ENCODE measurements at places on chromosomes 1 and 21.

- no peak for DNase-seq
Observed at GRCh38 chr1:193348769-193349535, 162.5 kb upstream of the B3GALT2 start.

- no peak for DNase-seq
Observed at GRCh38 chr1:39628807-39629350, 10.6 kb downstream of the HEYL start.

DNA sequence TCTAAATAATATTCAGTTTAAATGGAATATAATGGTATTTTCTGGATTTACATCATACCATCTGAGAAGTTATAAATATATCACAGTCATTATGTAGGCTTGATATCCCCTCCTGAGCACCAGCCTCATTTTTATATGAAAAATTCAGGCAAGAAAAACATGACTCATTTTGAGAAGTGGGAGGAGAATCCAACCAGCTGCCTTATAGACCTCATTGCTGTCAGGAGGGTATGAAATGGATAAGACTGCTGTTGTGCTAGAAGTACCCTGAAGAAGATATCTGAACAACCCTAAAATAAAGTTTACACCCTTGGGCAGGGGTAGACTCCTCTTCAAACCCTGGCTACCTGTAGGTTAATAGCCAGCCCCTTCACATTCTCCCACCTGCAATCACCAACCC is 8.8 kb downstream of the GIPC2 start:
- DNase-seq: no peak

GRCh38 chr21:45800339-45801080 is 157.0 kb downstream of the PCBP3 start:
- no peak for DNase-seq

GRCh38 chr21:28867401-28867800 is 125.3 kb downstream of the LTN1 start:
- no peak for DNase-seq

GRCh38 chr21:44984792-44985440 is 45.1 kb downstream of the SLX9 start:
- DNase-seq: no peak

DNA sequence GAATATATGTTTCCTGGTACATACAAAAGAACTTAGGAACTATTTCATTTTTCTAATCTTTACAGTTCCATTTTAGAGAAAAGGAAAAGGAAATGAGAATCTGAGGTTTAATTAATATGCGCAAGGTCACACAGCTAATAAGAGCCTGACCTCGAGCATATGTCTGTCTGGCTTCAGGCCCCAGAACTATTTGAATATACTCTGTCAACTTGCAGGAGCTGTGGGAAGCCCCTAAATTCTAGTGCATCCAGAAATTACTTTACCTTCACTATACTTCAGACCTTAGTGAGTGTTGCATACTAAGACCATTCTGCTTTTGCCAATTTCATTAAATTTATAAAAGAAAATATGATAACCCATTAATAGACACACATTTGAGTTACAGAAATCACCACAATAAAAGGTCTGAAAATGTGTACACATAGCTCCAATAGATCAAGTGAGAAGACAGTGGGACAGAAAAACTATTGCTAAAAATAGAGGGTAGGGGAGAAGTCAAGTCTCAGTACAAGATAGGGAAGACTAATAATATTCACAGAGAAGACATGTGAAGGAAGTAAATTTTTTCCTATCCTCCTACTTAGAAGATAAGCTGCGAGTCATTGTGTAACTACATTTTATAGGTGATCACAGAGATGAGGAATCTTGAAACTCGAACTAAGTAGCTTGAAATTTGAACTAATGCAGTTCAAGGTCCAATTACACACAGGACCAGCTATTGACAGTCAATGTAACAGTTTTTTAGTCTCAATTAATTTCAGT is 3.8 kb downstream of the RGS13 start:
- DNase-seq: no peak

DNA sequence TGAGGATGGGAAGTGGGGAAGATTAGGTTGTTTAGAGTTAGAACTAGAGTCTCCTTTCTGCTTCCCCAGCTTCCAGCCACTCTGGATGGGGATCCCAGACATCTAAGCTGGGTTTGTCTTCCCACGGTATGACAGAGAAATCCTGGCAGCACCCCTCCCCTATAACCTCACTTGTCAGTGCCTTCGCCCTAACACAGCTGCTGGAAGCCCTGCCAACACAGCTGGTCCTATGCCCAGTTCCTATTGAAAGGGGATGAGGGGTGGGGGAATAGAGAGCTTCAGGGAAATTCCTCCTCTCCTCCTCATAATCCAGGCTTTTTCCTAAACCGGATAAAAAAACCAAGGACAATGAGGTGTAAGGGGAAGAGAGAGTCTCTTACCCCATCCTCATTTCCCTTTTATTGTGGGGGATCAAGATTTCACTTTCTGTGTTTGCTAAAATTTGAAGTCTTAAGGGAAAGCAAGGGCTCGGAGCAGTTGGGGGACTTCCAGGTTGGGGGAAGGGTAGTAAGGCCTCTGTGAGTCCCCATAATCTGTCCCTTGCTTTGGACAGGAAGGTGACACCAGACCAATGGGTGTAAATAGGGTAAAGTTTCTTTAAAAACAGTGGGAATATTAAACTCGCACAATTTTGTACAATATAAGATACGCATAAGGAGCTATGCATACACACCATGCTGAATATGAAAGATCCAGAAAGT is 590 bp downstream of the TMOD4 start:
- no peak for DNase-seq

DNA sequence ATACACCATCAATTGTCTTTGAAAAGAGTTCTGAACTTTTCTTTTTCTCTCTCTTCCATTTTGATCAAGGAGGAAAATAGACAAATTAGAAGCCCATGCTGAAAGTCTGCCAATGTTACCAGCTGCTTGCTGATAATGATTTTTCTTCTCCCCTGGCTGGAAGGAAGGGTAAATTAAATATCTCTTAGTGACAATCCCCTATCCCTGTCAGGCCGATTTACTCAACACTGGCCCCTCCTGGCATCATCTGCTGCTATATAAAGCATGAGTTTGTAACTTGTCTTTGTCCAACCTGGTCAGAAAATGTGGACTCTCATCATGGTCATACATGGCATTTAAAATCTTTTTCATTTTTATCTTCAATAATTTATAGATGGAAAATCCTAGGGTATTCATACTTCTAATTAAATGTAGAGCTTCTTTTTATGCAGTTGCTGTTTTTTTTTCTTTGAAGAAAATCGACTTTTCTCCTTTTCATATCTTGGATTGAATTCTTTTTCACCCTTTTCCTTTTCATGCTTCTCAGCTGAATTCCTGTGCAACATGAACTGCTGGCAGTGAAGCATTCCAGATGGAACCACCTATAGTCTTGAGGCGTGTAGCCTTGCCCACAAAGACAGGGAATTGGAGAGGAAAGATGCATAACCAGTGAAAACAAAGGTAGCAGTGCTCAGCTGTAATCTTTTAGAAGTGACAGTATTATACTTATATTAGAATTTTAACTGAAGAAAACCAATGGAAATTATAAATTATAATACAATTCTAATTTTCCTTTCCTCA is 214.7 kb upstream of the PTGFR start:
- no peak for DNase-seq
